Ovary (tissue), 10 donors: ENCODE measurements at places on chromosomes 7 and 10.

GRCh38 chr7:12601302-12601869, 30.9 kb downstream of the SCIN start:
- DNase-seq, result no peak

DNA sequence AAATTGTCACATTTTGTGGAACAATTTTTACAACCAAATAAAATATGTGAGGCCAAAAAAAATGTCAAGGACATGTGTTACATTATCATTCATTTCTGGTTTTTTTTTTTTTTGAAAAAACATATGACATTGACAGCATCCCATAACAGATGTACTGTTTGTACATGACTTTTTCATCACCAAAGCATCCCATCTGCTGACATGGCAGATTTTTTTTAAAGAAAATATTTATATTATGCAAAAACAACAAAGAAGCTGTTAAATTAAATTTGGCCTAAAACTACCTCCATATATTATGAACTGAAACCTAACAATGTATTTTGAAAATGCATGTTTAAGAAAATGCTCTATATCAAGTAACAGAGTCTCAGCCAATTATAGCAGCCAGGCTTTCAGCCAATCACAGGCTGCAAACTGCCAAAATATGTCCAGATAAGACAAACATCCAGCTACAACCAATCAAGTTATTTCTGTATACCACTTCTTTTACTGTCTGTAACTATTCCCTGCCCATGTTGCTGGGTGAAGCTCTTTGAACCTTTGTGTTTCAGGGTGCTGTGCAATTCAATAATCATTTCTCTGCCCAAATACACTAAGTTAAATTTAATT, 1111.8 kb downstream of the GRM8 start:
- DNase-seq, result no peak

DNA sequence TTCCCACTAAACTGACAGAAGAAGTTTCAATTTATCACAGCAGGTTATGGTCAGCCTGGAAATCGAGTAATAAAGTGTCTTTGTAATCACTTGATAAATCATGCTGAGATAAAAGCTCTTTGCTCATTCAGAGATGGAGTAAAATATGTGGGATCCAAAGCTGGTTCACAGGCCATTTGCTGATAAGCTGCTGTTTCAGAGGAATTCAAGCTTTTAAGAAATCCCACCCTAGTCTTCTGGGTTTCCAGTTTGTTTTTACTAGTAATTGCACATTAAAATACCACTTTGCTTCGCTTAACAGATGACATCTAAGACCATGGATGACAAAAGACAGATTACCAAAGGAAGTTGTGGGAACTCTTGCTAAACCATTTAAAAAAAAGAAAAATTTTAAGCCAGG, 37.4 kb upstream of the CDK6 start:
- DNase-seq, result no peak

DNA sequence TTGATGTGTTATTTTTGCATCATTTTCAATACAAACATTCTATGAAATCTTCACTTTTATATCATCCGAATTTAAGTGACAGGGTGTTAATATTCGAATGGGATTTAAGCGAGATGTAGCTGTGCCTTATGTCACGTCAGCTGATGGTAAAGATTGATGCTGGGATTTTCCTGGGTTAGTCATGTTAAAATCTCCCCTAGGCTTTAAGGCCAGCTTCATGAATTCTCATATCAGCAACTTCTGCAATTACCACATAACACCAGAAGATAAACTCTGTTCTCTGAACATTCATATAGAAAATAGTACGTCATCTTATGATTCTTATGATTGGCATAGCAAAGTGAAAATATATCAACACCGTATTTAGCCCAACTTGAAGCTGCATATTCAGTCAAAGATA, 669.2 kb downstream of the PCDH15 start:
- no peak for DNase-seq

- no peak for DNase-seq
Measured at GRCh38 chr7:110677405-110677804, 413.5 kb upstream of the LRRN3 start.

GRCh38 chr7:69282946-69283345, 315.3 kb upstream of the AUTS2 start:
- DNase-seq, result no peak

DNA sequence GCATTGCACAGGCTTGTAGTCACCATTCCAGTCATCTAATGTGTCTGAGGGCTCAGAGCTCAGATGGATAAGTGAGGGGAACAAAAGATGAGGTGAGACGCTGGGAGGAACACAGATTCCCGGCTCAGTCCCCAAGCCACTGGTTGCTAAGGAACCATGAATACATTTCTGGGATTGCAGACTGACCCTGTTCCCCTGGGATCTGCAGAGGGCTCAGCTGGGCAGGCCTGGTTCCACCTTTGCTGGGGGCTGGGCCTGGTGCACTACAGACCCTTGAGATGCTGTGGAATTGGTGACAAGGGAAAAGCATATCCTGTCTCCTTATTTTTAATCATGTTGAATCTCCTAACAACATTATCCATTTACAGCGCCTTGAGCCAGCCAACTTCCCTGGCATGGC, 19.2 kb downstream of the ELFN1 start:
- no peak for DNase-seq

DNA sequence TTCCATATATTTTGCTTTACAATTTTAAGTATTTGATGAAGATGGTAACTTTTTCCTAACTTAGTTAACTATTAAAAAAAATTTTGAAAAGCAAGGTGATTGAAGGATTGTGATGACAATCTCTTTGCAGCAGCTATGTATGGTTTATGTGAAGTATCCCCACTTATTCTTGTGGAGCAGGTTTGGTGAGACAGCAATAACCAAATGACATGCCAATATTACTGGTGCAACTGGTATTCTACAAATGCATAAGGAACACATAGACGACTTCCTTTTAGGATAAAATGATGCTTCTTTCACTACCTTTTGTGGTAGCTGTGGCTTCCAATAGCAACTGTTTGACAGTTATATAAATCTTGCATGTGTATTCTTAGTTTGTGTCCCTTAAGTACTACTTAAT, 465.3 kb downstream of the PLXDC2 start:
- DNase-seq, result no peak

- DNase-seq, result peak; percentile 35
Measured at GRCh38 chr7:128030654-128031611, at the start of gene LRRC4. Gene LRRC4 (minus strand): TSS chr7:128031437. CDS start chr7:128030640, 797 bp downstream.

DNA sequence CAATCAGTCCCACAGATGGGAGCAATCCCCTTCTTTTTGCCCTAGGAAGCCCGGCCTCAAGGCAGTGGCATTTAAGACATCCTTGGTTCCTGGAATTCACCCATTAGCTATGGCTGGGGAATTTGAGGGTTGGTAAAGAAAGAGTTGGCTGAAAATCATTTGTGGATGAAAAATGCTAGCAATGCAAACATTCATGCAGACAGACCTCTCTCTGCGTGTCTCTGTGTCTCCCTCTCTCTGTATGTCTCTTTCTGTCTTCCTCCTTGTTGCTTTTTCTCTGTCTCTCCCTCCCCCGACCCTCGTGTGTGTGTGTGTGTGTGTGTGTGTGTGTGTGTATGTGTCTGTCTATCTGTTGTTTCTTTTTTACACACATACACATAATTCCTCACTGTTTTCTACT, 19.4 kb downstream of the LDB3 start:
- DNase-seq, result no peak

DNA sequence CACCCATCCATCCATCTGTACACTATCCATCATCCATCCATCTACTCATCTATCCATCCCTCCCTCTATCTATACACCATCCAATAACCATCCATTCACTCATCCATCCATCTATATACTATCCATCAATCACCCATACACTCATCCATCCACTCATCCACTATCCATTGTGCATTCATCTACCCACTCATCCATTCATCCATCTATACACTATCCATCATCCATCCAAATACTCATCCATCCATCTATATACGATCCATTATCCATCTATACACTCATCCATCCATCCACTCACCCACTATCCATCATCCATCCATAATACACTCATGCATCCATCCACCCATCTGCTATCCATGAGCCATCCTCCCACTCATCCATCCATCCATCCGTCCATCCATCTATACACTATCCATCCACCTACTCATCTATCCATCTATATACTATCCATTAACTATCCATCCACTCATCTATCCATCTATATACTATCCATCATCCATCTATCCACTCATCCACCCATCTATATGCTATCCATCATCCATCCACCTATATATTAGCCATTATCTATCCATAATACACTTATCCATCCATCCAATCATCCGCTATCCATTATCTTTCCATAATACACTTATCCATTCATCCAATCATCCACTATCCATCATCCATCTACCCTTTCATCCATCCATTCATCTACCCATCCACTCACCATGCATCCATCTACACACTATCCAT, 485.3 kb downstream of the DNAJB6 start:
- no peak for DNase-seq

- no peak for DNase-seq
Measured at GRCh38 chr10:126729314-126729870, 58.9 kb upstream of the C10orf90 start.

- DNase-seq, result no peak
Measured at GRCh38 chr7:7830122-7830878, 111.9 kb upstream of the RPA3 start.

- no peak for DNase-seq
Measured at GRCh38 chr10:1148855-1149605, 92.8 kb downstream of the WDR37 start.

GRCh38 chr7:27095050-27095896, 527 bp downstream of the HOXA1 start:
- no peak for DNase-seq

DNA sequence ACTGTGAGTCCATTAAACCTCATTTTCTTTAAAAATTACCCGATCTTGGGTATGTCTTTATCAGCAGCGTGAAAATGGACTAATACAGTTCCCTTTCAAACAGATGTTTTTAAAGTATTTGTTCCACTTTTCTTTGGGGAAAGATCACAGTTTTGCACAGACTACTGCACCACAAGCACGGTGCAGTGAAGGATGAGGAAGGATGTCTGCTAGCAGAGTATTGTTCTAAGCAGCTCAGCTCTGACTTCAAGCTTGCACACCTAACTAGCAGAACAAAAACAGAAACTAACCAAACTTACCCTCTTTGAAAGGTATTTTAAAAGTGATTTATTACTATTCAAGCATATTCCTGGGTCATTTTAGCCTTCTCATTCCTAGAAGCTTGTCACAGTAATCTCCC, 20.0 kb downstream of the THNSL1 start:
- no peak for DNase-seq

GRCh38 chr10:70354100-70354499, 28.3 kb downstream of the LRRC20 start:
- no peak for DNase-seq
